ENCODE measurements at places on chromosomes 6 and 20. TPM values are rescaled to one million over a fixed set of nuclear protein-coding genes. Genes with fewer than 3 reads are reported as not detected.

GRCh38 chr6:31510007-31510406, 12.1 kb downstream of the MICB start:
- DNase-seq, result no peak

DNA sequence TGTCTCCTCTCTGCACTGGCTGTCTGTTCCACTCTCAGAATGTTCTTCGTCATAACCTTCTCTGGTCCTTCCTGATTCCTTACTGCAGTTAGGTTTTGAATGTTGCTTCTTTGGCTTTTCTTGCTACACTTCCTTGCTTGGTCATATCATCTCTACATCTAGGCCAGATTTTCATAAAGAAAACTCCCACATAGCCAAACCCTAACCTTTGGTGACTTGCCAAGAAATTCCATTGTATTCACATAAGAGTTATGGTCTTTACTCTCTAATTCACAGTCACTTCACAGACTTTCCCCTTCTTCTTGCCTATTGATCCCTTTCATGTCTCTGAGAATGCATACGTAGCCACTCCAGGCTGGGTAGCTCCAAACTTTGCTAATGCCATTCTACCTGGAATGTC, 41.9 kb upstream of the SIM1 start:
- no peak for DNase-seq

GRCh38 chr6:110239526-110240274, 59.5 kb downstream of the CDC40 start:
- DNase-seq, result peak; percentile 37

GRCh38 chr20:4130404-4131189, 115.2 kb upstream of the RNF24 start:
- DNase-seq, result no peak

- DNase-seq, result no peak
Observed at GRCh38 chr20:56637576-56637975, 8.5 kb downstream of the TFAP2C start.

- DNase-seq, result no peak
Observed at GRCh38 chr6:71107911-71108420, 151.1 kb upstream of the B3GAT2 start.

- DNase-seq, result no peak
Observed at GRCh38 chr20:61370841-61371303, 118.8 kb downstream of the CDH4 start.

DNA sequence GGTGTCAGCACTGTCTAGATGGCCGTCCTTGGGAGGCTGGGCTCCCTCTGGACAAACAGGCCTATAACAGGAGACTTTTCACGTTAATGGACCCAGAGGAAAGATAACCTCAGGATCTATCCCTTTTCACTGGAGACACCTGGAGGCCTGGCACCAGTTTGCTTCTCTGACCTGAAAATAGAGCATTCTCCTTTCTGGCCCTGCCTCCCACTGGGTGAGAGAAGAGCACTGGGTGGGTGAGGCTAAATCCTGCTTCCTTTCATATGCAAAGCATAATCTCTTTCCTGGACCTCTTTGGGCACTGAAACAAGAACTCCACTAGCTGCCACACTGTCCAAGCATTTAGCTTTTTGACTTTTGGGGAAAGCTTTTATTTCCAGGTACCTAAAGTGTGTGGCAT, 78.3 kb downstream of the FOXO3 start:
- no peak for DNase-seq

- no peak for DNase-seq
Observed at GRCh38 chr20:62543470-62544302, 67.9 kb upstream of the GATA5 start.

GRCh38 chr20:46566125-46566524, 15.7 kb upstream of the OCSTAMP start:
- DNase-seq, result no peak

DNA sequence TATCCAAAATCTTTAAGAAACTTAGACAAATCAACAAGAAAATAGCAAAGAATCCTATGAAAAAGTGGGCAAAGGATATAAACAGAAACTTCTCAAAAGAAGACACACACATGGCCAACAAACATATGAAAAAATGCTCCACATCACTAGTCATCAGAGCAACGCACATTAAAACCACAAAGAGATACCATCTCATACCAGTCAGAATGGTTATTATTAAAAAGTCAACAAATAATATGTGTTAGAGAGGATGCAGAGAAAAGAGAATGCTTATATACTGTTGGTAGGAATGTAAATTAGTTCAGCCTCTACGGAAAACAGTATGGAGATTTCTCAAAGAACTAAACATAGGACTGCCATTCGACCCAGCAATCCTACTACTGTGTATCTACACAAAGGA, 212.0 kb upstream of the DTNBP1 start:
- DNase-seq, result no peak

- DNase-seq, result no peak
Observed at GRCh38 chr20:38220587-38221118, 39.9 kb downstream of the KIAA1755 start.

DNA sequence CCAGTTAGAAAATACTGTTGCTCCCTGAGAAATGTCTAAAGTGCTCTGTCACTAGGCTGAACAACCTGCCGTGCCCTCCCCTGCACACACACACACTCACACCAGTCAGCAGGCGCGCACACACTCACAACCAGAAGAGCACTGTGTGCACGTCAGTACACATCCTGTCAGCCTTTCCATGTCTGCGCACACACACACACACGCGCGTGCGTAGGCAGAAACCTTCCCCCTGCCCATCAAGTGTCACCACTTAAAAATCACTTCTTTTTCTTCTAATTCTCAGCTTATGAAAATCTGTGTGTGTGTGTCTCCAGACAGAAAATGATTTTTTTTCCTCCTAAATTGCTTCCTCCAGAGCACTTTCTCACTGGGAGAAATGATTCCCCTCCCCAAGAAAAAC, 100.3 kb downstream of the EDN3 start:
- no peak for DNase-seq

GRCh38 chr6:155341130-155341828, 27.0 kb upstream of the TFB1M start:
- no peak for DNase-seq

DNA sequence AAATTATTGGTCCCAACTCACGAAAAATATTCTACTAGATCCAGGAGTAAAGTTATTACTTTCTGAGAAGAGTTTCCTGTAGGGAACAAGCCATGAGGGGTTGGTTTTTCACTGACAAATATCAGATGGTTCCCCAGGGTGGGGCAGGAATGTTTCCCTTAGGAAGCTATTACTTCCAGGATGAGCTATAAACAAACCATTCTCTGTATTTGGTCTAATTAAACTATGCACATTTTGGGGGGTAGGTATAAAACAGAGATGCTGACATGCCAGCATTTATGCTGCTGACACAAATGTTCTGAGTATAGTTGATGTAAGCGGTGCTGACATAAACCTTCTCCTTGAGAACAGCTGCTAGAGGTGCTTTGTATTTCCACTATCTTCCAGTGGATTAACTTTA, 54.2 kb downstream of the OGFRL1 start:
- no peak for DNase-seq

GRCh38 chr6:17390276-17390675, 3.1 kb upstream of the CAP2 start:
- no peak for DNase-seq

- no peak for DNase-seq
Observed at GRCh38 chr20:46552460-46553420, 2.3 kb upstream of the OCSTAMP start.

GRCh38 chr6:122285292-122285913, 114.0 kb upstream of the HSF2 start:
- DNase-seq, result no peak

DNA sequence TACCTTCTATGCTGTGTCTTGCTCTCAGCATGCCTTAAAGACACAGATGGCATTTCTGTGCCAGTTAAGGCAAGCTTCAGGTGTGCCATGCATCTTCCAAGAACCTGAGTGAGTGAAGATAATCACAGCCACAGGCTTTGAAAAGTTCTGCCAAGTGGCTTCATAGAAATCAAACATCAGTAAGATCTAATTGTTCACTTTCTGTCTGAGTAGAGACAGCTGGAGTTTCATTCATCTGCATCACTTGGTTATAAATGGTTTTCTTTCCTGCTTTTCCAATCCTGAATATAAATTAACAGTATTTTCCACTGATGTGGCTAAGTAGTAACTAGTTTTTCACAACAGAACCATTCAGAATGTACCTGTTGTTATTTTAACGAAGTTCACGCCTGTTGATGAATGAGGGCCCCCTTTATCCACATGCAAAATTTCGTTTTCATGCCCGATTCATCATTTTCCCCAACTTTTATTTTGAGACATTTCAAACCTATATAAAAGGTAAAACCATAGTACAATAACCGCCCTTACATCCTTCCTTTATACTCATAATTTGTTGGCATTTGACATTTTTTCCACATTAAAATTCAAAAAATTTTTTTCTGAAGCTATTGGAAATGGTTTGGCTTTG, 38.6 kb upstream of the KCNG1 start:
- no peak for DNase-seq

DNA sequence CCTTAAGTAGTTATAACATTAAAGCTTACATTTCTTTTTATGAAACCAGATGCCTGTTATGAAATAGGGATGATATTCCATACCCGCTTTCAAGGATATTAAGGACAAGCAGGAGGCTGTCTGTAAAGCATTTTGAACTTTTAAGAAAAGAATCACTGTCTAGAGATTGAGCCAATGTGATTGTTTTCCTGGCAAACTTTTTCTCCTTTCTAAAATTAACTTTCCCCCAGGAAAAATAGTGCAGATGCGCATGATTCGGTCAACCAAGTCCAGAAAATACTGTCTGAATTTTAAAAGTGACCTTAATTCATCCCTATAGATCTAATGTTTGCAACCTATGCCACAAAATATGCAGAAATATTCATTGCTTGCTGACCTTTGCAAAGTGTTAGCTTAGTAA, 15.1 kb upstream of the DEK start:
- DNase-seq, result no peak

DNA sequence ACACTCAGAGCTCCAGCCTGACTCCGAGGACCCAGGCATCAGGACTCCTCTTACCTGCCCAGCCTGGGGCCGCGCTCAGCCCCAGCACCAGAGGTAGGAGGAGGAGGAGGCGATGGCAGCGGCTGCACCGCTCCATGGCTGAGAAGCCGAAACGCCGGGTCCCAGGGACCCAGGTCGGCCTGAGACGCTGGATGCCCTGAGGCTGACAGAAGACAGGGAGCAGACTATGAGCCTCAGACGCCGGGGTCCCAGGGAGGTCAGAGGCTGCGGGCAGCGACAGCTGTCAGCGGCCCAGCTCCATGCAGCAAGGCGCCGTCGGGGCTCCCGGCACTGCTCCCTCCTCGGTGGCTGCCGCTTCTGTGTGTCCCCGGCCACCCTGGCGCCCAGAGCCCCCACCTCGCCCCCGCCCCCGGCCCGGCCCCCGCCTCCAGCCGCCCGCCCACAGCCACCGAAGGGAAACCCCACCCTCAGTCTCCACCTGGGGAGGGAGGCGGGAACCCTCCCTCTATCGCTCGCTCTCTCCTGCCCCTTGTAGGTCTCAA, at the start of gene COL11A2:
Gene COL11A2, minus strand, starts transcription at position 363 of the 542 bp plus-strand sequence. Its CDS starts 227 bp downstream, at position 136.
- DNase-seq, result no peak

DNA sequence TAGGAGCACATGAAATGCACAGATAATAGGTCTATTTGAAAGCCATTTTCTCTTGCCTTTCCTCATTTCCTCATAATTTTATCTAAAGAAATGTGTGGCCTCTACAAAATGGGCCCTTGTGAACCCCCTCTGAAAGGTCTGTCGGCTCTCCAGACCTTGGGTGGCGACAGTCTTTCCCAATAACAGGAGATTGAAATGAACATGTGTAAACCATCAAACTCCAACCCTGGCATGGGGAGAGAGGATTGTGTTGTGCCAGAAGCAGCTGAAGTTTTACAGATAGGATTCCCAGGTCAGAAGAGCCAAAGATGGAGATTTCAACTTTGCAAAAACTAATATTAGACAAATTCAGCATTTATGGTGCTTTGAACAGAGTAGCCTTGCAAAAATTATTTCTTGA, 277.1 kb upstream of the ECI2 start:
- no peak for DNase-seq

- DNase-seq, result no peak
Observed at GRCh38 chr6:150006961-150007464, 18.3 kb downstream of the RAET1L start.

DNA sequence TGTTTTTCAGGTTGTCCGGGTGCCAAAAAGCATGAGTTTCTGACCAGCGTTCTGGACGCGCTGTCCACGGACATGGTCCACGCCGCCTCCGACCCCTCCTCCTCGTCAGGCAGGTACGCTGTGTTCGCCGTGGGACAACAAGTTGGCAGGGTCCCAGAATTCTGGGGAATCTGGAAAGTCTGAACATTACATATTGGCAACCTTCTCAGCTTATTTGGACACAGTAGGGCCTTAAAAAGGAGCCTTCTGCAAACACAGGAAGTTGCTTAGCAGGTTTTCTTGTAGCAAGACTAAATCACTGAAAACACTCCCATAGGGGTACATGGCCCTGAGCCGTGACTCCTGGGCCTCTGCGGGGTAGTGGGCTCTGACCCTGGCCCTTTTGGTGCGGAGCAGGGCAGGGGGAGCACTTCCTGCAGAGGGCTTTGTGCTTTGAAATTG, 209.7 kb downstream of the SMOC2 start:
- DNase-seq, result no peak

GRCh38 chr6:72669324-72669723, 47.5 kb downstream of the KCNQ5 start:
- no peak for DNase-seq

DNA sequence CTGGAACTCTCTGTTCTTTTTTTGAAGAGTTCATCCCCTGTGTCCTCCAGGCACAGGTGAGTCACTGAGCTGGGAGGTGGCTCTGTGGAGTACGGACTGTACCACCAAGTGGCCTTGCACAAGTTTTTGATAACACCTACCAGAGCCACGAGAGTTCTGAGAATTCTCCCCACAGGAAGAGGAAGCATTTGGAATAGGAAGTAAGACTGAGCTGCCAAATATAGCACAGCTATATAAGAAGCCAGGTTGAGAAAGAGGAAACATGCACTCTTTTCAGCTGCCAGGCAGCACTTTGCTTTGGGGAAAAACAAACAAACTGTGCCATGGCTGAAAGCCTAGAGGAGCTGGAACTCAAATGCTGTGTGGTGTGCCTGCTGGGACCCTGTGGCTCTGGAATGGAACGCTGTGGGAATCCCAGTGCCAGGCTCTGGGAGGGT, 70.8 kb upstream of the RIPOR2 start:
- DNase-seq, result no peak

- no peak for DNase-seq
Observed at GRCh38 chr20:63190828-63191227, 25.1 kb downstream of the YTHDF1 start.

DNA sequence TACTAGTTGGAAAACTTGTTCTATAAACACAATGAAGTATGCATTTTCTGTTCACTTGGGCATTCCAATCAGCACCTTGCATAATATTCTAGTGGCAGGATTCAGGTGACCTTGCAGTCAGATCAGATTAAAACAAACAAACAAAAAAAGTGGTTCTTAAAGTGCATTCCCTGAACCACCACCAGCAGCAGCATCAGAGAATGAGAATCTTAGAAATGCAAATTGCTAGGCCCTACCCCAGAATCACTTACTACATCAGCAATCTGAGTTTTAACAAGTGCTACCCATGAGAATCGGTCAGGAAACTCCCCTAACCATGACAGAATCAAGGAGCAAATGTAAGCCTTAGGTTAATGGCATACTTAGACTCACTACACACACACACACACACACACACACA, 41.7 kb downstream of the SNAP25 start:
- DNase-seq, result no peak

HLA-DQB1 gene
- polyA plus RNA-seq, result 1.9 TPM

NR2E1 gene
- not detected for polyA plus RNA-seq

DEF6 gene
- 1.0 TPM for polyA plus RNA-seq

RIPPLY2 gene
- not detected for polyA plus RNA-seq

SRF gene
- polyA plus RNA-seq, result 7.1 TPM

CLDN20 gene
- 0.26 TPM for polyA plus RNA-seq

UNC5CL gene
- 18.2 TPM for polyA plus RNA-seq

MEI4 gene
- polyA plus RNA-seq, result 0.42 TPM

TRIM31 gene
- polyA plus RNA-seq, result 0.16 TPM
